Ammon's horn (tissue), 1 donor: ENCODE measurements at places on chromosomes 2 and 18.

DNA sequence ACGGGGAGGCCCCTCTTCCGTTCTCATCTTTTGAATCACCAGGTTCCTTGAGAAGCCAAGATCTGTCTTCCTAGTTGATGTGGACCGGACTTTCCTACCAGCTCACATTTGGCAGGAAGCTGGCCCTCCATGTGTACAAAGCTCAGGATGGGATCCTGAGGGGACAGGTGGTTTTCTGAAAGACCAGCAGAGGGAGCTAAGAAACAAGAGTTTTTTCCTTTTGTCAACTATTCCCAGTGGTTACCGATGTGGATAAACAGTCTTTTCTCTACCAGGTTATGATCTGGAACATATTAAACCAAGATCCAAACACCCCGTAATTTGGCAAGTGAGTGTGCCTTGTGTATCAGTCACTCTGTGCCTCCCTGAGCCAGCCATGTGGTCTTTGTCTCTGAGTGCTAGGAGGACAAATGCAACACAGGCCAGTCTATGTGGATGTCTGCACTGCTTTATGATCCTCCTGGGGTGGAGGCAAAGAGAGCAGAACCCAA lies 25.1 kb upstream of the ARHGAP25 start:
- peak; percentile 34 for DNase-seq

- DNase-seq: no peak
Measured at GRCh38 chr2:55106148-55106547, 55.9 kb upstream of the RTN4 start.

GRCh38 chr2:170525566-170525900 lies 189.6 kb upstream of the SP5 start:
- DNase-seq: peak; percentile 20

DNA sequence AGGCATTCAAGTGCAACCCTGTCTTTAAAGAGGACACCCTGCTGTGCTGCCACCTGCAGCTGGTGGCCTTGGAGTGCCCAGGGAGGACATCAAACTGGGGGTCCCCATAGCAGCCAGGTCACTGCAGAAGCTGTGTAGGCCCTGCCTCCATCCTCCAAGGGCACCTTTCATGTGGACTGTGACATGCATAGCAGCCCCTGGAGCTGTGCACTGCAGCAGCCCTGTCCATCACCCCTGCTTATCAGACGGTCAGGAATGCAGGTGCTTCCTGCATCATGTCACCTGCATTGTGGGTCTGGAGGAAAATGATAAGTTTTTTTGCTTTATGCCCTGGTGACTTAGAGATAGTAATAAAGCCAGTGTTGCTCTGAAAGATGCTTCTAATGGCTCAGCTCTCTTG lies 155.7 kb downstream of the DYSF start:
- DNase-seq: no peak

- DNase-seq: no peak
Measured at GRCh38 chr2:239182981-239183791, 217.6 kb downstream of the HDAC4 start.

- no peak for DNase-seq
Measured at GRCh38 chr2:46447649-46448048, 31.7 kb upstream of the TMEM247 start.

GRCh38 chr18:66013969-66014368 lies 263.2 kb downstream of the CDH7 start:
- DNase-seq: no peak

DNA sequence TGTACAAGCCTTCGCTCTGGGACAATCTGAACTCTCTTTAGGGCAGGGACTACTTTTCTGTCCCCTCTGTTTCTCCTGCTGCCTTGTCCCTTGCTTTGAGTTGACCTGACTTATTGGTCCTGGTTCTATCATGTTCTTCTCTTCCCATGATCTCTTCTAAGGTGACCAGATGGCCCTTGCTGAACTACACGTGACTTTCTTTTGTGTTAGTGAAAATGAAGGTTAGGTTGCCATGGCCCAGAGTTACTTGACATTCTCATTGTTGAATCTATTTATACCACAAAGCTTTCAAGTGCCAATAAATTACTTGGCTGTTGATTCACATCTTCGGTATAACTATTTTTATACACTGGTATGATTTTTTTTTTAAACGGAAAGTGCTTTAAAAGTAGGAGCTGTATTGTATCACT lies 24.4 kb downstream of the MRPL33 start:
- no peak for DNase-seq

- no peak for DNase-seq
Measured at GRCh38 chr18:70046207-70046606, 98.5 kb upstream of the CD226 start.

DNA sequence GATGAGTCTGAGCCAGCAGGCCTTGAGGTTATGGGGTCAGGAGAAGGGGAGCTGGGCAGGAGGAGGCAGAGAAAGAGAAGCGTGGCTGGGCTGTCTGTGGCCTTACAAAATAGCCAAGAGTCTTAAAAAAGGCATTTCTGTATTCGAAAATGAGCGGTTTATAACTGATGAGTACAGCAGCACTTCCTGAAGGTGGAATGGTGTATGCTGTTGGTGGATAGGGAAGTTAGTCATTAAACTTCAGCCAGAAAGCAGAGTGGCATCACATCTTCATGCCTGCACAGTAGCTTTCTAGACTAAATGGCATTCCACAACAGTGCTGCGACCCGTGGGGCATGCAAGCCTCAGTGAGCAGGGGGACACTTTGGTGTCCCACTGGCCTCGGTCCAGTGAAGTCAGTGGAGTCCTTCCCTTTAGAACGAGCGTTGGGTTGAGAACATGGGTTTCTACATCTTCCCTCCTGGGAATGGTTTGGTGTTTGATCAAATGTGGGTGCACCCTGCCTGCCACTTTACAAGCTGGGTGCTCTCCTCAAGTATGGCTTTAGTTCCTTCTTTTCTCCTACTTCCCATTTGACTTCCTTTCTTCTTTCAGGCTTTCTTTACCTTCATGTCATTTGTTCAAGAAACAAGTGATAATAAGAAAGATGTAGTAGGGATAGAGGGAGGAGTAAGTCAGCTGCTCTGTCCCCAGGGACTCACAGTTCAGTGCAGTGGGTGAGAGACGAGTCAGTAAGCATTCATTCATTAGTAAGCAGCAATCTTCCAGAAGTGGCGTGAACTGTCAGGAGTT lies 96.3 kb downstream of the ARMC9 start:
- no peak for DNase-seq

DNA sequence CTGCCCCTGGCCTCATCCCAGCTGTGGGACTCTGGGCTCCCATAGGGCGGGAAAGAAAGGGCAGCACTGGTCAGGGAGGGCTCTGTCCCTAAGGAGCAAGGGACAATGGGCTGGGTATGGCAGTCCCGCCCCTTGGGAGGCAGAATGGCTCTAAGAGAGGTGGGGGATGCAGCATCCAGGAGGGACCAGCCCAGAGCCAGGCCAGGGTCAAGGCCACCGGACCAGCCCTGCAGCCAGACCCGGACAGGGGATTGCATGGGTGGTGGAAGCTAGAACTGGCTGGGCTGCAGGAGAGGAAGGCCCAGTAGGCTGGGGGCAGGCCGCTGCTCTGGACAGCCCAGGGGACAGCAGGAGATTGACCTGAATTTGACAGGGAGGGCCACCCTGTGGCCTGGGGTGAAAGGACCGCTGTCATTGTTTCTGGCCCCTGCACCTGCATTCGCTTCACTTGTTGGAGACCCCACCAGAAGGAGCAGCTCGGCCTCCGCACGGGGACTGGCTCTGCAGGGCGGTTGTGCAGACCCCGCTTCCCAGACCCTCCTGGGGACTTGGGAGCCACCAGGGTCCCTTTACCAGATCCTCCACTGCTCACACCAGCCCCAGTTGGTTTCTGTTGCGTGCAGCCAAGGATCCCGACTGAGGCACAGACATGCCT lies 14.6 kb downstream of the RAMP1 start:
- DNase-seq: no peak

- no peak for DNase-seq
Measured at GRCh38 chr18:2114289-2114688, 457.0 kb downstream of the METTL4 start.

GRCh38 chr18:53819671-53820070 lies 404.8 kb downstream of the MBD2 start:
- no peak for DNase-seq

GRCh38 chr2:39874236-39874635 lies 95.2 kb upstream of the THUMPD2 start:
- no peak for DNase-seq

- no peak for DNase-seq
Measured at GRCh38 chr2:147945660-147946059, 74.9 kb downstream of the ORC4 start.

- DNase-seq: no peak
Measured at GRCh38 chr2:201008296-201008829, 44.9 kb upstream of the ORC2 start.

DNA sequence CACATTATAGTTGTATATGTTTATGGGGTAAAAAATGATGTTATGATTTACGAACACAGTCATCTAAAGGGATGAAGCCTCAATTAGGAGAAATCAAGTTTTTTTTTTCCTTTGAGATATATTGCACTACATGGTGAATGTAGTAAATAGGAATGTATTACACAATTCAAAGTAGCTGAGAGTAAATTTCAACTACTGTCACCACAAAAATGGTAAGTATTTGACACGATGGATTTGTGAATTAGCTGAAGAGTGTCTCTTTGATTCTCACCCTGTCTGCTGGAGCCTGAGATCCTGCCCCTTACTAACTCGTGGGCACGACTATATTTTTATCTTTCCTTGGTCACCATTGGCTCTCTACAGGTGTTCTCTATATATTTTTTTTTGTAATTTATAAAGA lies 540.4 kb upstream of the DSEL start:
- DNase-seq: no peak

DNA sequence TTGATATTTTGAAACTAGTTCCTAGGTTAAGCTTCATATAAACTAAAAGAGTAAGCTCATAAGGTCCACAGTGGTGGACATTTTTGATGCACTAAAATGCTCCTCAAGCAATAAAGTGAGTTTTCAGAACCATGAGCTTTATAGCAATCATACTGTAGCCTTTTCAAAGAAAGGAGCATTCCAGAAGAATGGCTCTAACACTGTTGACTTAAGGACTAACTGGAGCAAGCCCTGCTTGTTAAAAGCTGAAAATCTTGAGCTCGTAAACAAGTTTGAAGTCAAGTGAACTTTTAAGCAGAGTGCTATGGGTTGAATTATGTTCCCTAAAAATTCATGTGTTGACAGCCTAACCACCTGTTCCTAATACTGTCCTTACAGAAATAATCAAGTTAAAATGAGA lies 38.0 kb downstream of the KYNU start:
- DNase-seq: no peak

GRCh38 chr2:8004250-8004681 lies 677.6 kb upstream of the ID2 start:
- no peak for DNase-seq

GRCh38 chr2:53942280-53942679 lies 28.5 kb downstream of the PSME4 start:
- no peak for DNase-seq

GRCh38 chr2:195312662-195313061 lies 344.4 kb upstream of the SLC39A10 start:
- no peak for DNase-seq

DNA sequence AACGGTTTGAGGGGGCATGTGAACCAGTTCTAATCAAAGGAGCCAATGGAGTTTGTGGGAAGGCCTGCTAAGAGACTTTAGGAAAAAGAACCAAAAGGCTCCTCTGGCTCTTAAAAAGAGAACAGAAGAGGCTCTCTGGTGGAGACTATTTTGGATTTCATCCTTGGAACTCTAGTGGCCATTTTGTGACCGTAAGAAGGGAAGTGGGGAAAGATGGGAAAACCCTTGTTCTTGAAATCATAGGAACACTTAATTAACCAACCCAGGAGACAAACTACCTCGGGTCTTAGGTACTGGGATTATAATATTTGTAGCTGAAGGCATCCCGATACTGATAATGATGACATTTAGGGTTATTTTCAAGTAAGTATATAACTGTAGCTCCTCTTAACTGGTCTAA lies 125.3 kb upstream of the SP3 start:
- DNase-seq: no peak

DNA sequence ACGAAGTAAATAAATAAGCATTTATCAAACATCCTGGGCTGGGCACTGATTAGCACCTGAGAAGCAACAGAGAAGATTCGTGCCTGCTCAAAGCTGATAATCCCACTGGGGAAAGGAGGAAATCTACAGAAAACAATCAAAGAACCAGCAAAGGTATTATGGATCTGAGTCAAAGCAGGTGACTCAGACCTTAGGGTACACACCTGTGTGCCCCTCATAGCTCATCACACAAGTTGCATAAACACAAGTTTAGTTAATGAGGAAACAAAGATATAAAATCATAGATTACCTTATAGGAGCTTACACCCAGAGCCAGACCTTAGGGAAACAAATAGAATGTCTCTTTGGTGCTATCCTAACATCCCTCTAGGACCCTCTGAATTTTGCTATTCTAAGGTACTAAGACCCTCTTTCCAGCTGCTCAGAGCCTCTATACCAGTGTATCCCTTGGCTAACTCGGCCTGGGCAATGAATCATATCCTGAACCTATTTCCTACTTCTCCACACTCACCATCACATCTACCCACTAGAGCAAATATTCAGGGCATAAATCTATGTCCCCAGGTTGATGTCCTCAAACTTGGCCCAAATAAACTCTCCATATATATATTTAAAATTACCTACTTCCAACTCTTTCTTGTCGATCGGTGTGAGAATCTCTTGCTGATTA lies 19.3 kb upstream of the CTIF start:
- DNase-seq: no peak

DNA sequence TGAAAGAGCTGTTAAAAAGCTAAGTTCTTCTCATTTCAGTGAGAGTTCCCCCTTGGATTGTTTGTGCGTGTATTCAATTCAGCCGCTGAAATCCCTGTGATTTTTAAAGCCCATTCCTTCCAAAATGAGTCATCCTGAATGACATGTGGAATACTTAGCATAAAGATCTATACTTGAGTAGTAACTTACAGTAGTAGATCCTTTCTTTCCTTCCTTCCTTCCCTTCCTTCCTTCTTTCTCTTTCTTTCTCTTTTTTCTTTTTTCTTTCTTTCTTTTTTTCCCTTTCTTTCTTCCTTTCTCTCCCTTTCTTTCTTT lies 18.2 kb upstream of the SOX11 start:
- no peak for DNase-seq

DNA sequence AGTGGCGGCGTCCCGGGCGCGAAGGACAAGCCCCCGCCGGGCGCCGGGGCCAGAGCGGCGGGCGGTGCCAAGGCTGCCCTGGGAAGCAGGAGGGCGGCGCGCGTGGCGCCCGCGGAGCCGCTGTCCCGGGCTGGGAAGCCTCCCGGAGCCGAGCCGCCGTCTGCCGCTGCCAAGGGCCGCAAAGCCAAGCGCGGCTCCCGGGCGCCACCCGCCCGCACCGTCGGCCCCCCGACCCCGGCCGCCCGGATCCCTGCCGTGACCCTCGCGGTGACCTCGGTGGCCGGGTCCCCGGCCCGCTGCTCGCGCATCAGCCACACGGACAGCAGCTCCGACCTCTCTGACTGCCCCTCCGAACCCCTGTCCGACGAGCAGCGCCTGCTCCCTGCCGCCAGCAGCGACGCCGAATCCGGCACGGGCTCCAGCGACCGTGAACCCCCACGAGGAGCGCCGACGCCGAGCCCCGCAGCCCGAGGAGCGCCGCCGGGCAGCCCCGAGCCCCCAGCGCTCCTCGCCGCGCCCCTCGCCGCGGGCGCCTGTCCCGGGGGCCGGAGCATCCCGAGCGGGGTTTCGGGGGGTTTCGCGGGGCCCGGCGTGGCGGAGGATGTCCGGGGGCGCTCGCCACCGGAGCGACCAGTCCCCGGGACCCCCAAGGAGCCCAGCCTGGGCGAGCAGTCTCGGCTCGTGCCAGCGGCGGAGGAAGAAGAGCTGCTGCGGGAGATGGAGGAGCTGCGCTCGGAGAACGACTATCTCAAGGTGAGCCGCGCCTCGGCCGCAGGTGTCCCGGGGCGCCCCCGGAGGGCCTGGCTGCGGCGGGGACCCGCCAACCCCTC lies 820 bp downstream of the MTCL1 start:
- DNase-seq: no peak
